ENCODE measurements at places on chromosomes 1 and 21.

- DNase-seq, result no peak
- peaks cover 1% of the 10 kb centered on the region for H3K36me3 ChIP-seq
- H3K27ac ChIP-seq, result no peak overlapping the region
- no peak overlapping the region for H3K4me3 ChIP-seq
These were observed 19.9 kb upstream of the ATP1A1 start for GRCh38 chr1:116353155-116353554.

- H3K4me1 ChIP-seq, result peaks cover 53% of the 10 kb centered on the region
- H3K36me3 ChIP-seq, result peaks cover 67% of the 10 kb centered on the region
- no peaks in the 10 kb centered on the region for H3K27me3 ChIP-seq
These were observed 4.0 kb downstream of the ENO1 start for GRCh38 chr1:8874230-8875201.

- peak within 1 kb of the TSS; percentile 100 for H3K27ac ChIP-seq
- H3K4me3 ChIP-seq, result peak within 1 kb of the TSS; percentile 99
- H3K27me3 ChIP-seq, result no peaks in the 10 kb centered on the region
- peaks cover 28% of the 10 kb centered on the region for H3K4me1 ChIP-seq
- H3K36me3 ChIP-seq, result peaks cover 25% of the 10 kb centered on the region
These were observed at the start of gene MRPL39 for GRCh38 chr21:25607151-25608043. MRPL39 (minus strand) TSS chr21:25607481; CDS start chr21:25607475, 6 bp downstream.

DNA sequence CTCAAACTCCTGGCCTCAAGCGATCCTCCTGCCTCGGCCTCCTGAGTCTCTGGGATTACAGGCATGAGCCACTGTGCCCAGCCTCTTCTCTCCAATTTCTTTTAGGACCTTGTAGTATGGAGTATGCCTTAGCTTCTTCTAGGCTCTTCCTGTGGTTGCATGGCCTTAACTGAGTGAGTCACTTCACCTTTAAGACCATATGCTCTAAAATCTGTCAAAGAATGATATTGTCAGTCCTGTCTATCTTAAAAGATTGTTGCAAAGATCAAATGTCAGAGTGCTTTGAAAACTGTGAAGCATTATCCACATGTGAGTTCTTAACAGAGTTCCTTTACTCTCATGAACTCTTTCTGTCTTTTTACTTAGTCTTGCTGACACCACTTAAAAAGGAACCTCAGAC is 37.2 kb downstream of the ATP2B4 start:
- peak overlapping the region; percentile 17 for H3K4me3 ChIP-seq
- peaks cover 76% of the 10 kb centered on the region for H3K4me1 ChIP-seq
- peaks cover 21% of the 10 kb centered on the region for H3K36me3 ChIP-seq
- H3K27me3 ChIP-seq, result no peaks in the 10 kb centered on the region
- H3K27ac ChIP-seq, result peak overlapping the region; percentile 83

DNA sequence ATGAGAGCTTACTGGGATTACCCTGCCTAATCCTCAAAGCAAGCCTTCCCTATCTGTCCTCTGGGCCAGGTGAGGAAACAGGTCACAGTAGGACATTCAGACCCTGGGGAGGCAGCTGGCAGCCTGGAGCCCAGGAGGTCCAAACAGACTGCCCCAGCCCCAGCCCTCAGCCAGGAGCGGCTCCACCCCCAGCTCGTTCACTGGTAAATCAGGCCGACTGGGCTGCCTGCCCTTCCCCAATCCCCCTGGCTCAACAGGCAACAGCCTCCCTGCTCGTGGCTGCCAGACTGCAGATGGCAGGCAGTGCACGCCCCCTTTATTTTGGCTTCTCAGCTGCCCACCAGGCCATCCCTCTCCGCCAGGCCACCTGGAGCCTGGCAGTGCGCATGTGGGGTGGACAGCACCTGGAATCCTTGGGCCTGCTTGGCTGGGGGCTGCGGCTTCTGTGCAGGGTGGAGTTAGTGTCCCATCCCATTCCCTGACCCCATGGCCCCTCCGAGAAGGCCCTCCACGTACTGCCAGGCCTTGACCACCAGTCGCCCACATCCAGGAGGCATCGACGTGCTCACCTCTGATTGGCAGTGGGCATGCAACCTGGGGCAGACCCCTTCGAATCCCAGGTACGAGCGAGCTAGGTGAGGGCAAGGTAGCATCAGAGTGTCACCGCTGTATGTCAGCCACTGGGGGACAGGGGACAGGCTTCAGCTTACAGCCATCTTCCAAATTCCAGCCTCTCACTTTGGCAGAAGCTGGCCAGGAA is 11.2 kb upstream of the ZNF670 start:
- H3K4me3 ChIP-seq, result no peak overlapping the region
- no peaks in the 10 kb centered on the region for H3K27me3 ChIP-seq
- H3K36me3 ChIP-seq, result peaks cover 1% of the 10 kb centered on the region
- no peak for DNase-seq

DNA sequence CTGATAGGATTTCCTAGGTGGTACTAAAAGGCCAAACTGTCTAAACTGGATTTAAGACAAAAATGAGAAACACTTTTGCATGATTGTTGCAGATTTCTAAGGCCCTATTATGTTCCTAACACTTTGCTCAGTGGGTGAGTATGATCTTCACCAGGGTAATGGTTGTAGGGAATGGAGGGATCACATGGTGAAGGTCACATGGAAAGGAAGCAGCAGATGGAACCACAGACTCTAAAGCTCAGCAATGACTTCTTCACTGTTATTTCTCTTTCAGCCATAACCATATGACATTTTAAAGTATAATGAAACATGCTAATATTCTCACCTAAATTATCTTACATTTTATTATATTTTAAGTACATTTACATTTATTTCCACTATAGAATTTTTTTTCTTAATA is 51.5 kb downstream of the CHRM3 start:
- DNase-seq, result no peak
- no peaks in the 10 kb centered on the region for H3K27me3 ChIP-seq
- H3K36me3 ChIP-seq, result no peaks in the 10 kb centered on the region
- H3K4me3 ChIP-seq, result no peak overlapping the region

DNA sequence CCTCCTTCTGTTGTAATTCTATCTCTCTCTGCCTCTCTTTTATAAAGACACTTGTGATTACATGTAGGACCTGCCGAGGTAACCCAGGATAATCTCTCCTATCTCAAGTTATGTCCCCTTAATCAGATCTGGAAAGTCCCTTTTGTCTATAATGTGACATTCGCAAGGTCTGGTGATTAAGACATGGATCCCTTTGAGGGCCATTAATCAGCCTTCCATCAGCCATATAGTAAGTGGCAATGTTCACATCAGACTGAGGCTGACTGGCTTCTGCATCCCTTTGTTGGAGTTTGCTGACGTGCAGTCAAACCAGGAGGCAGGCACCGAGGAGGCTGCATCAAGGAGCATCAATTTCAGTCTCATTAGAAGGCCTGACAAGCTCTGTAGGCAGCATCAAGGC is 209.6 kb downstream of the BACH1 start:
- H3K4me1 ChIP-seq, result no peaks in the 10 kb centered on the region
- no peak overlapping the region for H3K27ac ChIP-seq

DNA sequence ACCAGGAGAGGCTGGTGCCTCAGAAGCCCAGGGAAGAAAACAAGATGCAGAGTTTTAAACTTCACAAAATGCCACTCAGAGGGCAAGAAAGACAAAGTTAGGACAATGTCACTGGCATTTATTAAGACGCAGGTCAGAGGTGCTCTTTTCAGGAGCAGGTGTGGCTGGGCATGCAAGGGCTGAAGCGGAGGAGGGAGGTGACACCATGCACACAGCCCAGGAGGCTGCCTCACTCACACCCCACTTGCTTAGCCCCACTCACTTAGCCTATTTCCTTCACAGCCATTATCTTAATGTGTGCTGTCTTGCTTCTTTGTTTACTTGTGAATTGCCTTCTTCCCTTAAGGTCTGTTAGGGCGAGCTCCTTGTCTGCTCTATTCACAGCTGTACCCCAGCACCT is 17.2 kb downstream of the HIVEP3 start:
- peak overlapping the region; percentile 12 for H3K4me3 ChIP-seq
- DNase-seq, result no peak

GRCh38 chr1:56190806-56191365 is 388.5 kb downstream of the PLPP3 start:
- H3K27ac ChIP-seq, result no peak overlapping the region
- no peaks in the 10 kb centered on the region for H3K4me1 ChIP-seq
- no peak for DNase-seq
- H3K36me3 ChIP-seq, result no peaks in the 10 kb centered on the region
- no peaks in the 10 kb centered on the region for H3K27me3 ChIP-seq

DNA sequence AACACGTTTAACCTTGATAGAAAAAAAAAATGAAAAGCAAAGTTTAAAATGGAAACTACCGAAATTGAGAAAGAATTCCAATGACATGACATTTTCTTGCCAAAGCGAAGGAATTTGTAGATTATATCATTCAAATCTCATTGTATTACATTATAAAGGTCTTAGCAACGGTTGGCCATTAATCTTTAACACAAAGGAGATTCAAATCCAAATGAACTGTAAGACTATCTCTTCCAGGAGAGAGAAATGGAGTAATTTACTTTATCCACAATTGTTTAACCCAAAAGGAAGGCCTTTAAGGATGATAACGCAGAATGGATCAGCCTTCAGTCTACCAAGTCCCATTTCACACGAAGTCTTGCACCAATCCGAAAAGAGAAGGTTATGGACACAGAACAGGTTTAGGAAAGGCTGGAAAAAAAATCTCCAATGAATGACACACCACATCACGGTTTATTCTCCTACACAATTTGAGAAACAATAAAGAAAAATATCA is 1.5 kb downstream of the ENAH start:
- peaks cover 3% of the 10 kb centered on the region for H3K36me3 ChIP-seq
- no peak for DNase-seq
- no peak overlapping the region for H3K27ac ChIP-seq

- no peak overlapping the region for H3K27ac ChIP-seq
- no peaks in the 10 kb centered on the region for H3K27me3 ChIP-seq
- H3K36me3 ChIP-seq, result no peaks in the 10 kb centered on the region
- no peak for DNase-seq
- no peak overlapping the region for H3K4me3 ChIP-seq
These were observed 122.5 kb downstream of the ATG4C start for GRCh38 chr1:62906428-62906886.

- H3K27ac ChIP-seq, result no peak overlapping the region
- H3K4me1 ChIP-seq, result no peaks in the 10 kb centered on the region
- H3K4me3 ChIP-seq, result no peak overlapping the region
- H3K36me3 ChIP-seq, result no peaks in the 10 kb centered on the region
- no peak for DNase-seq
- H3K27me3 ChIP-seq, result no peaks in the 10 kb centered on the region
These were observed 1193.7 kb upstream of the ADGRL2 start for GRCh38 chr1:80607064-80607463.

Measured in central memory CD8-positive, alpha-beta T cell (primary cell).